Stimulated activated CD4-positive, alpha-beta T cell treated with anti-CD3 and anti-CD28 coated beads, Interleukin-15, amount 100 ng/mL, for 1 hour (primary cell): ENCODE measurements at places on chromosomes 3 and 15.

DNA sequence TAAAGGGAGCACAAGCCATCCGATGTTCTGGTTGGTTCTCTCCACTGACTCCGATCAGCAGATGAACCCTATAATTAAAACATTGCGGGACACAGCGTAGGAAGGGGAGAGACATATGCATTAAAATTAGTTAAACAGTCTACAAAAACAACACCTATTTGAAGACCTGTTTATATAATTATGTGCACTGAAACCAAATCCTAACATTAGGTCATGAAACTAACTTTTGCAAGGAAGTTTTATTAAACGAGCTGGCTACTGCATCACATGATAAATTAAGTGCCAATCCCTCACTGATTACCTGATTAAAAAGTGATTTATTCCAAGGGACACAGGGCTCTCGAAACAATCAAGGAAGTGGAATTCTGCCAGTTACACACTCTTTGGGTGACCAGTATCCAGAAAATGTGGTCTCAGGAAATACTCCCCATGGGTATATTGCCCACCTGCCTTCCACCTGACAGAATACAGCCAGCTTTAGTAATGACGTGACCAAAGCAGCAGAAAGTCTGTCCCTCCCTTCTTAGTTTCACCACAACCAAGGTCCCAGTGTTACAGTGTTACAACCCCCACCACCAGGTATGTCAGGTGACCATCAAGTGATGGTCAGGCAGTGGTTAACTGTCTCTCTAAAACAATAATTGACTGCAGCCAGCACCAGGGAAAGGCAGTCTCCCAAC, 69.5 kb downstream of the HERC1 start:
- no peak for DNase-seq

GRCh38 chr3:114405202-114405990, 111.6 kb downstream of the TIGIT start:
- no peak for DNase-seq

DNA sequence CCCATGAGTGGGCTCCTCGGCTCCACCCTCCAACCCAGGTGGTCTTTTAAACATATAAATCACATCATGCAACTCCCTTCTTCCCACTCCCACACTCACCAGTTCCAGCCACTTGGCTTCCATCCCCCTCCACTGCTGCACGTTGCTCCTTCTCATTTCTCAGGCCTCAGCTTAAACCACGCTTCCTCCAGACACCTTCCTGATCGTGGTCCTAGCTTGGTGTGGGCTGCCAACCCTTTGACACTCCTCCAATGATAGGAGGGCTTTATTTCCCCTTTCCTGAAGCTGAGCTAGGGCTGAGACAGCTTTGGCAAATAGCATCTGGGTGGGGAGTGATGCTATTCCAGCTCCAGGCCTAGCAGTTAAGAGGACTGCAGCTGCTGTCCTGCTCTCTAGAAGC, 130.1 kb downstream of the SRGAP3 start:
- DNase-seq: no peak

DNA sequence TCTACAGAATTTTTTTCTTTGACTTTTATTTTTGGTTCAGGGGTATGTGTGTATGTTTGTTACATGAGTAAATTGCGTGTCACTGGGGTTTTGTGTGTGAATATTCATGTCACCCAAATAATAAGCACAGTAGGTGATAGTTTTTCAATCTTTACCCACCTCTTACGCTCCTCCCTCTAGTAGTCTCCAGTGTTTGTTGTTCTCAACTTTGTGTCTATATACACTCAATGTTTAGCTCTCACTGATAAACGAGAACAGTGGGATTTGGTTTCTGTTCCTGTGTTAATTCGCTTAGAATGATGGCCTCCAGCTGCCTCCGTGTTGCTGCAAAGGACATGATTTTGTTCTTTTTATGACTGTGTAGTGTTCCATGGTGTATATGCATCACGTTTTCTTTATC, 54.4 kb downstream of the MEF2A start:
- no peak for DNase-seq

DNA sequence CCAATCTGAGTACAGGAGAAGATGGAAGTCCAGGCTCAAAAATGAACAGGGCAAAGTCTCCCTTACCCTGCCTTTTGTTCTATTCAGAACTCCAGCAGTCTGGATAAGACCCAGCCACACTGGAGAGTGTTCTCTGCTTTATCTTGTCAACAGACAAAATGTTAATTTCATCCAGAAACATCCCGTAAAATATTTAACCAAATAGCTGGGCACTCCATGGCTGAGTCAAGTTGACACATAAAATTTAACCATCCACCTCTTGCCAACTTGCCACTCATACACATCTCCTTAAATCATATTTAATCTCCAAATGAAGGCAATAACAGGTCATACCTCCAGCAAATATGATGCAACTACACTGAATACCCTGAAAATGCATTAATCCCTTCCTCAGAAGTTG, 33.6 kb downstream of the MKRN3 start:
- no peak for DNase-seq

GRCh38 chr3:116663161-116664110, 46.1 kb upstream of the TUSC7 start:
- no peak for DNase-seq

GRCh38 chr15:91444656-91445055, 344.6 kb downstream of the SV2B start:
- no peak for DNase-seq
